ENCODE measurements at places on chromosomes 7 and 10.

- no peak for DNase-seq
These were observed 38.6 kb downstream of the ATE1 start for GRCh38 chr10:121889212-121889611.

DNA sequence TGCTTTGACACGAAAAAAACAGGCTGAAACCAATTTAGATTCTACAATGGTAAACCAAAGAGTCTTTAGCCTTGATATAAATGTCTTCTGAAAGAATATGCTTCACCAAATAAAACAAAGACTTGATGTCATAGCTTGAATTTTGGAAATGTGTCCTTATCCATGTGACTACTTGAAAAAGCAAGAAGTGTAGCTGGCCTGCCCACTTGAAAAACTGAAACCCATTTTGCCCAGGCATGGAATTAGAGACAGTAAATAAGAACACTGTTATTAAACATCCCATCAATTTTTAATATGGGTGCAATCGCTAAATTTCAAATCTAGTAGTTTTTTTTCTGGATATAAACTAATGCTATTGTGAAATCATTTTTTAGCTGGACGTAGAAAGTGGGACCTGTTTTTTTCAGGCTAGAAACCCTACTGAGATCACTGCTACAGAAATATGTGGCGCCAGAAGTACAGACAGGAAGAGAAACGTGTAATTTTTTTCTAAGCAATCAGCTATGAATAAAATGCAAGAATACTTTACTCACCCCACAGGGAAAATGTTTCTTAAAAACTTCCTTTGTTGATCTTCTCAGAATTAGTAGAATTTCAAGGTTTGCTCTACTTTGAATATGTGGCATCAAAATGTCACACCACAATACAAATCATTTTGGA, 56.7 kb downstream of the PIP4K2A start:
- no peak for DNase-seq

DNA sequence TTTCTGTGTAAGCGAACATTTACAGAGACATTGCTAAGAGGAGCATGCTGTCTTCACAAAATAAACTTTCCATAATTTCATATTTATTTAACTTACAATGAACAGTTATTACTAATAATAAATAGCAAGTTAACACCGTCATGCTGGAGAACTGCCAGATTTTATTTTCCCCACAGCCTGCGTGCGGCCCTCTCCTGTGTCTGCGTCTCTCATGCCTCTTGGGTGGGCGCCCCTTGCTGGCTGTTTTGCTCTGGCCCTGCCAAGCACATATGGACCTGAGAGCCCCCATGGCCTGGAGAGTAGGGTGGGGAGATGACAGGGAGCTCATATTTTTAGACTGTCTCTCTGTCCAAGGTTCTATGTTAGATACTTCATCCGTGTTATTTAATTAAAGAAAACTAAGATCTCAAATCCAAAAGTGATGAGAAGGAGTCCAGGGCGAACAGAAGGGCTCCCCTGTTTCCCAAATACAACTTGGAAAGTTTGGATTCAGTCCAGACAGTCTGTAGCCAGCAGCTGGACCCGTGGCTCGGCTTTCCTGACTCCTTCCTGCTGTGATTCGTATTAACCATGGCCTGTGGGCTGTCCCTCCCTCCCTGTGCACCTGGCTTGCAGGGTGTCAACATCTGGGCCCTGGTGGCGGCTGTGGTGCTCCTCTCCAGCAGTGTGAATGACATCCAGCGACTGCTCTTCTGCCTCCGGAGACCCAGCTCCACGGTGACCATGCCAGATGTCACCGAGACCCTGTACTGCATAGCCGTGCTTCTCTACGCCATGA, 20.5 kb downstream of the FBH1 start:
- no peak for DNase-seq

GRCh38 chr10:15262036-15262713, 93.7 kb upstream of the NMT2 start:
- no peak for DNase-seq

- DNase-seq, result no peak
These were observed 253.3 kb upstream of the BMPER start for GRCh38 chr7:33651998-33652515.

- DNase-seq, result no peak
These were observed 91.3 kb upstream of the C1QL3 start for GRCh38 chr10:16612981-16613355.

DNA sequence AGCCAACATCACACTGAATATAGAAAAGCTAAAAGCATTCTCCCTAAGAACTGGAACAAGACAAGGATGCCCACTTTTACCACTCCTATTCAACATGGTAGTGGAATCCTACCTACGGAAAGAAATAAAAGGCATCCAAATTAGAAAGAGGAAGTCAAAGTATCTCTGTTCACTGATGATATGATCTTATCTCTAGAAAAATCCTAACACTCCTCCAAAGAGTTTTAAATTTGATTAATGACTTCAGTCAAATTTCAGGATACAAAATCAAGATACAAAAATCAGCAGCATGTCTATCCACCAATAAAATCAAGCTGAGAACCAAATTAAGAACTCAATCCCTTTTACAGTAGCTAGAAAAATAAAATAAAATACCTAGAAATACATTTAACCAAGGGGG, 35.3 kb upstream of the TNKS2 start:
- no peak for DNase-seq

DNA sequence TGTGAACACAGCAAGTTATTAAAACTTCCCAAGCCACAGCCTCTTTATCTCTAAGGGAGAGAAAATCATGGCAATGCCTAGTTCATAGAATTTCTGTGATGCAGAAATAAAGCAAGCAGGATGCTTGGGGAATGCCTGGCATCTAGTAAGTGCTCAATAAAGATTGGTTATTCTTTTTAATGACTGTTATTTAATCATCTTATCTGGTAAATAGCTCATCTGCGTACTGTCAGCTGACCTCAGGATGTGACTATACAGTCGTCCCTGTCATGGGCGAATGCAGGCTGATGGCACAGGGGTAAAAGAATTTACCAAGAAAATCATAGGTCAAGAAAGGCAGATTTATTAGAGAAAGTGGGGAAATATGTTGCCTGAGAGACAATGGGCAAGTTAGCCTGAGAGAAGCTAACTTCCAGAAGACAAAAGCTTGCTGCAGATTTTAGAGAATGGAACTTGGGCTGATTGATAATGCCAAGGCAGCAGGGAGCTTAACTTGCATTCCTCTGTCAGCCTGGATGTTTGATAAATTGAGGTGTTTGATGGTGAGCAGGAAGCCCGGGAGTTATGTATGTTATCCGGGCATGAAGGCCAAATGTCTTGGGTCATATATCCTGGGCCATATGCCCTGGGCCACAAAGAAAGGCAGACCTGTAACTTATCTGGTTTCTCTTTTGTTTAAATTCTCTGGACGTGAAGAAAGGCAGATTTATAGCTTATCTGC, 126.0 kb downstream of the KCNMA1 start:
- DNase-seq, result no peak

DNA sequence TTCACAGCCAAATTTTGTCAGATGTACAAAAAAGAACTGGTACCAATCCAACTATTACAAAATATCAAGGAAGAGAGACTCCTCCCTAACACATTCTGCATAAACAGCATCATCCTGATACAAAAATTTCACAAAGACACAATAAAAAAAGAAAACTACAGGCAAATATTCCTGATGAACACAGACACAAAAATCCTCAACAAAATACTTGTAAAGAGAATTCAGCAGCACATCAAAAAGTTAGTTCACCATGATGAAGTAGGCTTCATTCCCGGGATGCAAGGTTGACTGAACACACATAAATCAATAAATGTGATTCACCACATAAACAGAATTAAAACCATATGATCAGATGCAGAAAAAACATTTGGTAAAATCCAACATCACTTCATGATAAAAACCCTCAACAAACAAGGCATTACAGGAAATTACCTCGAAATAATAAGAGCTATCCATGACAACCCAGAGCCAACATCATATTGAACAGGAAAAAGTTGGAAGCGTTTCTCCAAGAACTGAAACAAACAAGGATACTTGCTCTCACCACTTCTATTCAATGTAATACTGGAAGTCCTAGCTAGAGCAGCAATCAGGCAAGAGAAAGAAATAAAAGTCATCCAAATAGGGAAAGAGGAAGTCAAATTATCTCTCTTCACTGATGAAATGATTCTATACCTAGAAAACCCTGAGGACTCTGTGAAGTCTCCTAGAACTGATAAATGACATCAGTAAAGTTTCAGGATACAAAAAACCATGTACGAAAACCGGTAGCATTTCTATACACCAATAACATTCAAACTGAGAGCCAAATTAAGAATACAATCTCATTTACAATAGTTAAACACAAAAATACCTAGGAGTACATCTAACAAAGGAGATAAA, 223.1 kb downstream of the REEP3 start:
- DNase-seq, result no peak

GRCh38 chr7:36775061-36775620, 50.8 kb upstream of the AOAH start:
- no peak for DNase-seq

DNA sequence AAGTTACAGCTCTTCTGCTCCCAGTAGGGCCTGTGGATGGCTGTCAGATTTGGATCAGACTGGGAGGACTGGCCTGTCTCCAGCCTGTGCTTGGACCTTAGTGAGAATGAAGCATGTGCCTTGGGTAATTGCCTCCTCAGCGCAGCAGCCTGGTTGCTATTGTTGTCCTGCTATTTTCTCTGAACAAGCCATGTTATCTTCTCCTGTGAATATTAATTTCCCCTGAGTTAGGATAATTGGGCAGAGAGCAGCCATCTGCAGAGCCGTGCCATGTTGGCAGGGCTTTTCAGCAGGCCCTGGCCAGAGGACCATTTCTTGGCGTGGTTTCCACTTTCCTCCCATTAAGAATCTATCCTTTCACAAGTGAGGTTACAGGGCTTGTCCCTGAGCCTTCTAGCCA, 497.3 kb downstream of the SORCS3 start:
- no peak for DNase-seq

GRCh38 chr7:130960208-130960988, 226.4 kb upstream of the KLF14 start:
- peak; percentile 81 for DNase-seq

All from RPMI8226 (cell line).